Cerebellar nuclear complex (tissue), 1 donor: ENCODE measurements at places on chromosomes 3 and 15.

- DNase-seq: no peak
Observed at GRCh38 chr3:143060906-143061305, 58.7 kb upstream of the CHST2 start.

GRCh38 chr3:95797081-95797480, 1017.3 kb upstream of the EPHA6 start:
- no peak for DNase-seq

GRCh38 chr15:63013052-63013808, 29.3 kb upstream of the TPM1 start:
- no peak for DNase-seq

DNA sequence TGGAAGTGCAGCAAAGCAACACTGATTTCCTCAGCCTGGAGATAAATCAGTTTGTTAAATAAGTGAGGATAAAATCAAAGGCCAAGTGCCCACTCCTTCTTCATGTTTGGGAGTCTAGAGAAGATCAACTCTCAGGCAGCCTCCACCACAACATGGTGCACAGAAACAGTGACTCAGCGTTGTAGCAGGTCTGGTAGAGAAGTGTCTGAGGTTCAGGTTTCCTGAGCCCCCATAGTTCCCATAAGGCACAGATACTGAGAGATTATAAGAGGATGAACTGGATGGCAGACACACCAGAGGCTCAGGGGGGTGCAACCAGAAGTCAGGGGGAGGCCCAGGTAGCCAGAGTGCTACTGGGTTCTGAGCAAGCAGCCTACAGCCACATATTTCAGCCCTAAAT, 166.7 kb downstream of the FRMD5 start:
- no peak for DNase-seq

DNA sequence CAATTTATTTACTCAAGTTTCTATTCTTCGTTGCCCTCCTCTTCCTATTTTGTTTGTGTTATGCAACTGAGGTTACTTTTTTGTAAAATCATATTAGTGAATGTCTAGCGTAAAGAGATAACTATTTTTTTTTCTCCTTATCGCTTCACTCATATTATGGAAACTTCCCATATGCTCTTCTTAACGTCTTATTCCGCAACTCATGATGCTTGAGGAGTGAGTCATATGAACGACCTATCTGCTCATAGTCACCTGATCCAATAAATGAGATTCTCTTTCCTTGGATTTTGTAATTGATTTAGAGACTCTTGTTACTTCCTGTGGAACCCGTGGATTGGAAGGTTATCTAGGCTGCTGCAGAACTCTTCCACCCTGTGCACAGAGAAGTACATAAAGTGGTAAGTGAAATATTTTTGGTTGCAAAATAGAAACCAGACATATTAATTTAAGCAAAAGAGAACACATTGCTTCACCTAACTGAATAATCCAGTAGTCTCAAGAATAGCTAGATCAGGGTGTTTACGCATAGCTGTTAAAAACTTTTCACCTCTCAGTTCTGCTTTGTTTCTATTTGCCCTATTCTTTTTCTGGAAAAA, 719.3 kb upstream of the SGO1 start:
- DNase-seq: no peak
